ENCODE measurements at places on chromosomes 6 and 20. TPM values are rescaled to one million over a fixed set of nuclear protein-coding genes. Genes with fewer than 3 reads are reported as not detected.

IMPG1 gene
- total RNA-seq = not detected

HLA-DQA2 gene
- total RNA-seq = not detected

HLA-DOA gene
- total RNA-seq = not detected

PROKR2 gene
- not detected for total RNA-seq

SLC35F1 gene
- total RNA-seq = not detected

DNA sequence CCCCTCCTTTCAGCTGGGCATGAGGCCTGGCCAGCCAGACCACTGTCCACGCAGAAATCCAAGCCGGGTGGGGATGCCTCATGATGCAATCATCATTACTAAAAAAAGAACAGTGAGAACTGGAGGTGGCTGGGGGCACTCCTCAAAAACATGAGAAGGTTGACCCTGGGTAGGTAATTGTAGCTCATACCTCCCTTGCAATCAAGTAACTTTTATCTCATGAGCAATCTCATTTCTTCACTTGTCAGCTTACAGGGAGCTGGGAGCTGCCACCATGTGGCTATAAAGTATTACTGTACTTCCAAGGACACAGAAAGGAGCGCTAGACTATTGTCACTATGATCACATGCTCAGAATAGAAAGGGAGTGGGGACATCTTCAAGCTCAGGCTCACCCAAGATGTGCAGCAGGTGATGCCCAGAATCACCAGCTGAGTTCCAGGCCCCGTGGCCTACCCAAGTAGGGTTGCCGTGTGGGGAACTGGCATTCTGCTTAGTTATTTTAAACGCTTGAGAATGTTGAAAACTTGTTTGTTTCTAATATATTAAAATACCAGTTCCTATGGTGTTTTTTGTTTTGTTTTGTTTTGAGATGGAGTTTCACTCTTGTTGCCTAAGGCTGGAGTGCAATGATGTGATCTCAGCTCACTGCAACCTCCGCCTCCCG lies 3.0 kb upstream of the CDH26 start:
- DNase-seq = no peak

DNA sequence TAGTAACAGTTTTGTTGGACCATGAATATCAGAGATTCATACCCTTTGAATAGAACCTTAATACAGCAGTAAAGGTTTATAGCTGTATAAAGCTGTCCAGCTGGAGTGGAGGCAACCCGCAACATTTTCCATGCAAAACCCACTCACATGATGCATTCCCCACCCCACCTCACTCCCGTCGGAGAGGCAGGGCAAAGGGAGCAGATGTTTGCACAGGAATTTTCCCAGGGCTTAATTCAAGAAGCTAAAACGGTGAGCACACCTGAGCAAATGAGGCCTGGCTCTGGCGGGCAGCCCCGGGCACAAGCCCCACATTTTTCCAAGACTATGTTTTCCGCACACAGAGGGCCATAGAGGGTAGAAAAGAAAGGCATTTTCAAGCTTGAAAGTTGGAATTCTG lies 191.7 kb downstream of the FOXC1 start:
- DNase-seq = no peak

- DNase-seq = no peak
Measured at GRCh38 chr6:87925373-87926060, 122.1 kb upstream of the SPACA1 start.

GRCh38 chr6:135703621-135704020 lies 147.9 kb upstream of the PDE7B start:
- DNase-seq = no peak

DNA sequence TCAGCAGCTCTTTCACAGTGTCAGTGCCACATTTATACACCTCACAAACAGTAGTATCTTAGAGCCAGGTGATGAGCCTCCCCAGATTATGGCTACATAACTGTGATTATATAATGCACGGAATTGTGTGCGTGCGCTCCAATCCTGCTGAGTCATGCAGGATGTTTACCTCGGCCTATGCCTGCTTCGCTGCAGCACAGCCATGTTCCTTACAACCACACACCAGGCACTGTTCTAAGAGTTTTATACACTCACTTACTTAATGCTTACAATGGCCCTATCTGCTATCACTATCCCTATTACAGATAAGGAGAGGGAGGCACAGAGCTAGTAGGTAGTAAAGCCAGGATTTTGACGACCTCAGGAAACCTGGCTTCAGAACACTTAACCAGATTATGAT lies 7.3 kb downstream of the ZKSCAN3 start:
- no peak for DNase-seq

- DNase-seq = no peak
Measured at GRCh38 chr6:142373268-142374090, 71.7 kb downstream of the ADGRG6 start.

GRCh38 chr6:26027491-26028211 lies 59.6 kb upstream of the HFE start:
- no peak for DNase-seq

- DNase-seq = no peak
Measured at GRCh38 chr20:1577906-1578305, 20.4 kb upstream of the SIRPD start.

- no peak for DNase-seq
Measured at GRCh38 chr6:157313531-157314467, 9.5 kb downstream of the TMEM242 start.

- peak; percentile 94 for DNase-seq
Measured at GRCh38 chr6:148440877-148441453, 98.3 kb downstream of the SASH1 start.

- no peak for DNase-seq
Measured at GRCh38 chr6:112335736-112336135, 11.4 kb upstream of the RFPL4B start.
